Fibroblast of upper back skin (primary cell): ENCODE measurements at places on chromosomes 1 and 21.

DNA sequence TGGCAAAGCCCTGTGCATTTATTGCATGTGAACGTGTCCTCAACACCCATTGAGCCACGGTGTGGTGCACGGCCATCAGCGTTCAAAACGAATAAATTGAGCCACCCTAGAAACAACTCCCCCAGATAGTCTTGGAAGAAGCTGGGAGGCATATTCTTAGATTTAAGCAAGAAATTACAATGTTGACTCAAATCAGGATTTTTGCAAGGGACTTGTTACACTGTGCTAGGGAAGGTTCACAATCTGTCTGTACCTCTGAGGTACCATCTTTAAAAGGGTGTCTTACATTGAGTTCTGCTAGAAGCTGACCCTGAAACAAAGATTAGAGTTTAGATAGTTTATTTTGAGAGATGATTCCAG is 16.2 kb downstream of the CD247 start:
- no peak for DNase-seq

GRCh38 chr1:223077247-223077833 is 65.7 kb downstream of the TLR5 start:
- no peak for DNase-seq

DNA sequence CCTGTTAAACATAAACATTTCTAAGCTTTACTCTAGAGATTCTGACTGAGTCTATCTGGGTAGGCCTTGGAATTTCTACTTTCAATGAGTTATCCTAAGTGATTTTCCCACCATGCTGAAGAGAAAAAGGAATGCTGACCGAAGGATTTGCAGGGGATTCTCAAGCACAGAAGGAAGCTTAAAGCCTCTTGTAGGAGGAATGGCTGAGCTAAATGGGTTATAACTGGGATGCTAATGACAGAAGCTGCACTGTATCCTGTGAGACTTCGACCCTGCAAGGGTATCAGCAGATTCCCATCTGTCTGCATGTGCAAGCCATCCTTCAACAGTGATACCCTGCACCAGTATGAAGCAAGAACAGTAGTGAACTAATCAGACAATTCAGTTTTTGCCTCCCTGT is 35.4 kb downstream of the SLC35D1 start:
- DNase-seq = peak; percentile 32

DNA sequence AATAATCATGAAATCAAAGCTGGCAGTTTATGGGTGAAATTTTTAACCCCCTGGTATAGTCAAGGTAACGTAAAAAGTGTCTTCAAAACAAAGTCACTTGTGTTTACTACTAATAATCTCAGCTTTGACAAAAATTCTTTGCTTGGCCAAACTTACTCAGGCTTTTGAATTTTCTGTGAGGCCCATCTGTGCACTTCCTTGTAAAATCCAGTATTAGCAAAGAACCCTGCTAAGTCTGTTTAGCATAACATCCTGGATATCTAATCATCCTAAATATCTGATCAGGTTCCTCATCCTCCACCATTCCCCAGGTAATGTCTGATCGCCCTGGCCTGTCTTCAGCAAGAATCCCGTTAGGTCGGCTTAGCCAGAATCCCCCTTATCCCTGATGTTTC is 3.0 kb downstream of the LYST start:
- DNase-seq = no peak

- peak; percentile 9 for DNase-seq
Observed at GRCh38 chr1:174160109-174160473, 771 bp downstream of the RABGAP1L start.

- DNase-seq = no peak
Observed at GRCh38 chr1:110337704-110338308, 1.4 kb upstream of the RBM15 start.

DNA sequence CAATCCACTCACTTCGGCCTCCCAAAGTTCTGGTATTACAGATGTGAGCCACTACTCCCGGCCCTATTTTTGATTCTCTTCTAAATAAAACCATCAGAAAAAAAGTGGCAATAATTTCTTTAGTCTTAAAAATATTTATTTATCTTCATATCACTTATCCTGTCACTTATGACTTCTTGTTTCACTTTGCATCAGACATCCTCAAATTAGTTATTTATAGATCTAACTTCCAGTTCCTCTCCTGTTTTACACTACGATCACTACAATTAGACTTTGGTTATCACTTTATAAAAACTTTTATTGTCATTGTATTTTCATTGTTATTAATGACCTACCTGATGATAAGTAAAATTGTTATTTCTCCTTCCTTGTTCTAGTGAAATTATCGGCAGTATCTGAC is 783.4 kb upstream of the BRINP3 start:
- DNase-seq = no peak
